ENCODE measurements at places on chromosomes 3 and 15.

- DNase-seq = peak; percentile 8
These were observed 221.8 kb downstream of the THRB start for GRCh38 chr3:24272875-24273274.

GRCh38 chr3:50278123-50278879, 586 bp upstream of the LSMEM2 start:
- DNase-seq = no peak

- peak; percentile 13 for DNase-seq
These were observed 1.1 kb downstream of the ITPR1 start for GRCh38 chr3:4493941-4494894.

DNA sequence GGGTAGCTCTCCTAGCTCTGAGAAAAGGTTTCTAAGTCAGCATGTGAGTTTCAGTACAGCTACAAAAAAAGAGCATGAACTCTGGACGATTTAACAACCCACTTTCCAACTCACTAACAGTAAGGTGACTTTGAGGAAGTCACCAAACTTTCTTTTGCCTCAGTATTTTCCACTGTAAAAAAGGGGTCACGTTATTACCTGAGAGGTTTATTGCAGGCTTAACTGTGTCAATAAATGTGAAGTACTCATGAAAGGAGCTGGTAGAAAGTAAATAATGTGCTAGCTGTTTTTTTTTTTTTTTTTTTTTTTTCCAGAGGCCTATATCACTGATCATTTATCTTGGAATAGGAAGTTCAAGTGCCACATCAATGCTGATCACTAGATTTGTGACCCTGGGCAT, 89.3 kb downstream of the PLSCR2 start:
- no peak for DNase-seq

DNA sequence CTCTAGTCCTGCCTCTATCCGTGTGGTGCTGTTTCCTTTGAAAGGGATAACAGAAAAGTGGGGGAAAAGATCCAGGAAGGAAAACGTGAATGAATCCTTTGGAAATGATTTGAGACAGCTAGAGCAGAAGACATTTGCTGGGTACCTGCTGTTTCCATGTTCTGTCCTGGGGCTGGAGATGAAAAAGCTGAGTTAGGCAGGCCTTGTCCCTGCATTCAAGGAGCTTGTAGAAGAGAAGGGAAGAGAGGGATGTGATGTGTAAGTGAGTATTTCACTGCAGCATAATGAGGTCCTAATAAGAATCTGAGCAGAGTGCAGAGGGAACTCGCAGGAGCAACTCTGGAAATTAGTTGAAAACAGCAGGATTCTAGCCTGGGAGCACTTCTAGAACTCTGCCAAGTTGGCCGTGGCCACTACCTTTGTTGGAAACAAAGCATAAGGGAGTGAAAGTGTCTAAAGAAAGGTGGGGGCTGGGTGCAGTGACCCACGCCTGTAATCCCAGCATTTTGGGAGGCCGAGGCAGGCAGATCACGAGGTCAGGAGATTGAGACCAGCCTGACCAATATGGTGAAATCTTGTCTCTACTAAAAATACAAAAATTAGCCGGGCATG, 13.8 kb upstream of the SEMA4B start:
- DNase-seq = no peak

GRCh38 chr3:51681453-51681852, 10.4 kb downstream of the TEX264 start:
- no peak for DNase-seq

- DNase-seq = no peak
These were observed 790.4 kb downstream of the GRM7 start for GRCh38 chr3:7651274-7651673.

GRCh38 chr3:67302489-67302888, 304.4 kb downstream of the KBTBD8 start:
- no peak for DNase-seq

- DNase-seq = peak; percentile 91
These were observed 55.9 kb upstream of the C3orf80 start for GRCh38 chr3:160169139-160169976.

DNA sequence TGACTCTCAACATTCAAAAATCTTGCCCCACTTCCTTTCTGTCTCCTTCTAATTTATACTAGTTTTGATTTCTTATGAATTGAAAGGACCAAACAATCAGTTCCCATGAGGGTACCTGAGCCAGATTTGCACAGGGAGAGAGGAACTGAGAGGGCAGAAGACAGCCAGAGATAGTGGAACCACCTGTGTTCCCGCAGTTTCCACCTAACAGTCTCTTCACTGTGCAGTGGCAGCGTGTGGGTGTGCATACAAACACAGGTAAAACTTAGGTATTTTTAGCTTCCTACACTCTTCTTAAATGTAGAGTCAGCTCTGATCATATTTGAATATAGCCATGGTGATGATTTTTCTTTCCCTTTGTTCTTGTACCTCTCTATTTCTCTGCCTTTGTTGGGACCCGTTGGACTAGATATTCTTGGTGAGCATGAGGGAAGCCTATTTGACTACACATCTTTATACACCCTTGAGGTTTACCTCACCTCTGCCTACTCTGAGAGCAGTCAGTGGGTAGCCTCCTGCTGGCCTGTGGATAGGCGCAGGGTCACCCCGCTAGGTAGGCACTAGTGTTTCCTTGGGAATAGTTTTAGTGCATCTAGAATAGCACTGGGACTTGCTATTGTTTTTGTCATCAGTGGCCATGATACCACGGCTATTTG, 58.8 kb downstream of the MAP3K13 start:
- no peak for DNase-seq

- DNase-seq = no peak
These were observed 52.8 kb downstream of the ATP8B4 start for GRCh38 chr15:50066202-50066601.

DNA sequence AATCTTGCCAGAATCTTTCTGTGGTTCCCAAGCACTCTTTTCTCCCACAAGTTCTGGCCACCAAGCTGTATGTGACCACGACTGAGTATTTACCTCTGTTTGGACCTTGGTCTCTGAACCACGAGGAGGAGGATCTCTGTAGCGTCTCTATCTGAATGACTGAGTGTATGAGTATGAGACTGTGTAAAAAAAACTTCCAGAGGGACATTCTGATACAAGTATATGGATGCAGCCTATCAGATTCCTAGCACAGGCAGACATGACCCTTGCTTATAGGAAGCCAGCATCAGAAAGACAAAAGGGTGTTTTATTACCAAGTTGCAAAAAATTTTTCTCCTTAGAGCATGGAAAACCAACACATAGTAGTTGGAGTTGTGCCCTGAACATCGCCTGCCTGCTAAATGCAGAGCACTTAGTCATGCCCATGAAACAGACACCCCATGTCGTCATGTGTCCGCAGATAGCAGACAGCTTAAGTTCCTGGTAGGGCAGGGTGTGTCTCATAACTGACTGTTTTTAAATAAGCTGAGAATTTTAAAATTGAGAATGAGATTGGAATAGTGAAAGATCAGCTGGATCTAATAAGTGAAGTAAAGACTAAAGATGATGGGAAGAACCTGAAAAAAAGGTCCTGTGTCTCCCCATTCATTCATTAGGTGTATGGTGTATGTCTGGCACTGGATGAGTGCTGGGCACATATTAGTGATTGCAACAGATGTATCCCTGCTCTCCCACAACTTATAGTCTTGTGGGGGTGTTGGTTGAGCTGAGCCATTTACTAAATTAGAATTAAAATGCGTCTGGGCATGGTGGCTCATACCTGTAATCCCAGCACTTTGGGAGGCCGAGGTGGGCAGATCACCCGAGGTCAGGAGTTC, 30.9 kb downstream of the DAG1 start:
- peak; percentile 95 for DNase-seq

Data from fibroblast of skin of abdomen (primary cell).